NCI-H2029 treated with DMSO at 0.1 percent for 48 hours (cell line): ENCODE measurements at places on chromosomes 6 and 20.
A peak's percentile ranks its signal among the peaks of the same experiment; 100 is the strongest.

- no peak for DNase-seq
Observed at GRCh38 chr6:17600527-17601385, 654 bp downstream of the FAM8A1 start.

DNA sequence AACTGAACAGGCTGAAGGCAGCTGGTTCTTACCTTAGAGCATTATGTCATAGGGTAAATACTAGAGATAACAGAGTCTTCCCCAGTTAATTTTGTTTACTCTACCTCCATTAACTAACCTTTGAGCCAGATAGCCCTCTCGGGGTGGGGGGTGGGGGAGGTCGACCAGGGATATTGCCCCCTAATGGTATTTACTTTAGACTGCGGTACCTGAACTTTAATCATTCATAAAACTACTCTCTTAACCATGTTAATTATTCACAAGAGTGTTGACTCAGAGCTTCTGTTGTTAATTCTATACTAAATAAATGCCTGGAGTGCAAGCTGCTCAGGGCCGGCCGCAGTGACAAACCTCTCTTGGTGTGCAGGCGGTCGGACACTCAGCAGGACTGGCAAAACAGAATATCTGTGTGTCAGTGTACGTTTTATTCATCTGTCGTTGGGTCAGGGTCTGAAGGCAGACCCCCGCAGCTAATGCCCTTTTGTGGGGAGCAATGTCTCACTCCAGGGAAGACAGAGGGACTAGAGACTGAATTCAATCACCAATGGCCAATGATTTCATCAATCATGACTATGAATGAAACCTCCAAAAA is 152.4 kb upstream of the COL21A1 start:
- DNase-seq = peak; percentile 94

- DNase-seq = no peak
Observed at GRCh38 chr6:11950109-11950508, 62.0 kb upstream of the HIVEP1 start.

GRCh38 chr20:10584371-10584770 is 89.4 kb downstream of the JAG1 start:
- DNase-seq = no peak

- DNase-seq = no peak
Observed at GRCh38 chr20:60001108-60001507, 42.9 kb downstream of the CDH26 start.

- DNase-seq = peak; percentile 51
Observed at GRCh38 chr6:37547564-37548061, 47.9 kb upstream of the CCDC167 start.

- no peak for DNase-seq
Observed at GRCh38 chr20:11234608-11235007, 560.8 kb upstream of the JAG1 start.

- DNase-seq = no peak
Observed at GRCh38 chr20:52056203-52057062, 135.1 kb downstream of the ZFP64 start.

GRCh38 chr6:729606-730320 is 36.8 kb upstream of the EXOC2 start:
- no peak for DNase-seq

DNA sequence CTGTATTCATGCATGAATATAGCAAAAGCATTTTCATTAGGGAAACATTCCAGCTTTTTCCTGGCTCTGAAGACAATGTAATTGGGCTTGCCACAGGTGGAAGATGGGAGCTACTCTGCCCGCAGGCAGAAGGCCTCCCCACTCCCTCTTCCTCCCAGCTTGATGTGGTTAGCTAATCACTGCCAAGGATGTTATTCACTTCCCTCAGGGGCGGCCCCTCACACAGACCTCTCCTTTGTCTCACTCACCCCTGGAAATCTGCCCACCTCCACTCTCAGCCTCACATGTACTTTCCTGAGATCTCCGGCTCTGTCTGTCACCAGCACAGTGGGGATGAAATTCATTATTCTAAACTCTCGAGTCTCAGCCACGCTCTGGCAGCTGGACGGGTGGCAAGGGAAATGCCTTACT is 100.7 kb downstream of the ANKRD60 start:
- DNase-seq = no peak

GRCh38 chr6:55892749-55893357 is 17.5 kb upstream of the BMP5 start:
- no peak for DNase-seq

- no peak for DNase-seq
Observed at GRCh38 chr6:28565823-28566526, 40.3 kb downstream of the GPX5 start.

GRCh38 chr6:170370416-170370815 is 63.9 kb downstream of the FAM120B start:
- DNase-seq = no peak

DNA sequence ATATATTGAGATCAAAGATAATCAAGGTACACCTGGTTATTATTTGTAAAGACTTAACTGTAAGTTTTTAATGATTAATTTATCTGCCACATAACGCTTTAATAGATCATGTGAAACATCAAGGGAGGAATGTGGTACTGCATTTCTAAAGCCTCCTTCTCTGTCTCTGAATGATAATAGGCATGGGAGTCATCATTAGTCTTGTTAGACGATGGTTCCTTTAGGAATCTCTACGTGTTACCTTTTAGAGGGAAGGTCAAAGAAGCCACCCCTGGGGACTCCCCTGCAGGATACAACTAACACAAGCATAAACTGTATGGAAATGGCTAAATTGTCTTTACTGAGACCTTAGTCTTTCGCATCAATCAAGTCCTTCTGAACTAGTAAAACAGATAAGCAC is 173.6 kb upstream of the MCHR2 start:
- no peak for DNase-seq

- no peak for DNase-seq
Observed at GRCh38 chr20:35461620-35462019, 6.2 kb downstream of the CEP250 start.

DNA sequence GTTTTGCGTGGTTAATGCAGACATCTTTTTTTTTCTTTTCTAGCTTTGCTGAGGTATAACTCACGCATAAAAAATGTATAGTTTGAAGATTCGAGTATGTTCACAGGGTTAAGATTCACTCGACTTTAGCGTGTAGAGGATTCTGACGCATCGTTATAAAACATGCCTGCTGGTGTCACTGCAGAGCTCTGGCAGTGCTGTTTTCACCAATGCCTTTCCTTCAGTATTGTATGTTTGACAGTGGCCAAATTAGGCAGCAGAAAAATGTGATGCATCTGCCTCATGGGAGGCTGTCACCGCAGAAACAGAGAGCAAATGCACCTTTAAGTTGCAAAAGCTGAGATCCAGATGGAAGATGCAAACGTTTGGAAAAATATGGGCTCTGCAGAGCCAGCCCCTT is 18.0 kb upstream of the SIRPB2 start:
- no peak for DNase-seq

- DNase-seq = no peak
Observed at GRCh38 chr6:78552435-78552834, 314.9 kb upstream of the IRAK1BP1 start.

- no peak for DNase-seq
Observed at GRCh38 chr6:139820210-139820609, 445.8 kb upstream of the CITED2 start.

DNA sequence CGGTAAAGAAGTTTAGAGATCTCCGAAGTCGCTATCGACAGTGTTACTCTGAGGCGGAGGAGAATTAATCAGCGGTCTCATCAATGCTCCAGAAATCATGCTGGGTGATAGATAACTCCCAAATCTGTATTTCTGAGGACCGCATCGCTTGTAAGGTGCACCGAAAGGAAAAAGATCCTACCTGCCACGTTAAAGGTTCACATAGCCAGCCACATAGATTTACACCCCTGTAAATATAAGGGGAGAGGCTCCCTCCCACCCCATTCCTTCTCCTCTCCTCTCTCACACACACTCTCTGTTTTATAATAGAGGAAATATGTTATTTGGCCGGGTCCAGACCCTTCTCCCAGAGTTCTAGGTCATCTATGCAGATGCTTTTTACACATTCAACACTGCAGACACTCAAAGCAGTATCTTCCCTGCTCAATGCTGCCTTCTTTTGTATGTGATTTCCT is 620 bp upstream of the DEK start:
- peak; percentile 83 for DNase-seq

DNA sequence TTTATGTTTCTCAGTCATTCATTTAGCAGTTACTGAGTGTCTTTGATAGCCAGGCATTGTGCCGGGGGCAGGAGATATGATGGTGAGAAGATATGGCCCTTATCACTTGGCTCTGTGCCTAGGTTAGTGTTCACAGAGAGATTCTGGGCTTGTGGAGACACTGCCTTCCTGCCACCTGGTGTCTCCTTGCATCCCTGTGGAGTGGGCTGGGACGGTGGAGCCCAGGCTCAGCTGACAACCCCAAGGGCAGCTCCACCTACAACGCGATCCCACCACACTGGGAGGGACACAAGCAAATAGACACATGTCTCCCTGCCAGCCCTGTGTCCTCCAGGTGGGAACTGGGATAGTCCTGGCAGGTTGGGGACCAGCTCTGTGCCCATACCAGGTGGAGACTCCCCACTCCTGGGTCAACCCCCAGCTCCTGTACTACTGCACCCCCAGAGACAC is 30.3 kb upstream of the VEGFA start:
- DNase-seq = peak; percentile 43

DNA sequence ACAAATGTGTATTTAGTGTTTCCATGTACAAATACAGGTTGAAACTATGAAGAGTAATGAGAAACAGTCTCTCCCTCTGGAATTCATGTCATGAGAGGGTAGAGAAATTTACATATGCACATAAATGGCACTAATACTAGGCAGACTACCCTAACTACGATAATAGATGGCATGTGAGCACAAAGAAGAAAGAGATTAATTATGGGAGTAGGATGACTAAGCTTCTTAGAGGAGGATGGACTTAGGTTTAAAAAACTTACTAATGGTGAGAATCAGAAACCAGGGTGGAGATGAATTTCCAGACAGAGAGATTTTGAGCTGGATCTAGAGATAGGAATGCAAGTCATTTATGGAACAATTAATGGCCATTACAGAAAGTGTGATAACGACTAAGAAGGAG is 225.3 kb upstream of the HTR1E start:
- no peak for DNase-seq

- DNase-seq = no peak
Observed at GRCh38 chr6:156996265-156996664, 219.1 kb downstream of the ARID1B start.

DNA sequence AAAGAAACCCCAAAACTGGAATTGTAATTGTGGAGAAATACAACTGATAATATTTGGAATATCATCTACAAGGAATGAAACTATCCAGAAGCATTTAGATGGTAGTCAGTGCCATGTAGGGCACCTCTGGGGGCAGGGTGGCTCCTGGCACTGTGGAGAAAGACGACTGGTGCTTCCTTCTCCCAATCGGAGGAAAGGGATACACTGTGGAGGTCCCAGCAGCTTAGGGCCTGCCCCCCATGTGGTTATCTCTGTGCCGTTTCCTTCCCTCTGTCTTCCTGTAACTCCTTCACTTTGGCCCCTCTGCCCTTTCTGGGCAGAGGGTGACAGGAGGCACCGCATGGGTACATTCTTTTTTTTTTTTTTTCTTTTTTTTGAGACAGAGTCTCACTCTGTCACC is 178.4 kb downstream of the MTHFD1L start:
- DNase-seq = no peak

- no peak for DNase-seq
Observed at GRCh38 chr20:62879275-62880146, 17.9 kb upstream of the TCFL5 start.

DNA sequence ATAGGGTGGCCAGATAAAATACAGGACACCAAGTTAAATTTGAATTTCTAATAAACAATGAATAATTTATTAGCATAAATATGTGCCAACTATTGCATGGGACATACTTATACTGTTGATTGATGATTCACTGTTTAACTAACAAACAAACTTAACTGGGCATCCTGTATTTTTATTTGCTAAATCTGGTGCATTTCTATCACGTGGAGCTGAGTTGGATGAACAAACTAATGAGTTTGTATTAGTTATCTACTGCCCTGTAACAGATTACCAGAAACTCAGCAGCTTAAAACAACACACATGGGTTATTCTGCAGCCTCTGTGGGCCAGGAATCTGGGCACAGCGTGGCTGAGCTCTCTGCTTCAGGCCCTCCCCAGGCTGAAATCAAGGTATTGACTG is 28.2 kb upstream of the PMEPA1 start:
- DNase-seq = no peak

- DNase-seq = peak; percentile 41
Observed at GRCh38 chr6:167350731-167351655, 26.1 kb downstream of the TTLL2 start.

DNA sequence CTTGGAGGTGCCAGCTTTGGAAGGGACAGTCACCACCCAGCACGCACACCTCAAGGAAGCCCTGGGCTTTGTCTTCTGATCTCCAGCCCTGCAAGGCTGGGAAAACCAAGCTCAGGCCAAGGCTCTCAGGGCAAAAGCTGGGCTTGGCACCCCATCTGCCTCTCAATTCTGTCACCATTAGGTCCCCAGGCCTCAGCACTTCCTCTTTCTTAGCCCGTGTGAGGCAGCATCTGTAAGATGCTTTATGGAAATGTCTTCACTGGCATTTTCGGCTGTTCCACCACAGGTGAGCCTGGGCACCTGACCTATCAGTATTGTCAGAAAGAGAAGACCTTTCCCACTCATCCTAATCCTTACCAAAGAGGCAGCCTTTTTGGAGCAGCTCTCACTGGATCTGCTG is 24.6 kb downstream of the GMEB2 start:
- DNase-seq = no peak

DNA sequence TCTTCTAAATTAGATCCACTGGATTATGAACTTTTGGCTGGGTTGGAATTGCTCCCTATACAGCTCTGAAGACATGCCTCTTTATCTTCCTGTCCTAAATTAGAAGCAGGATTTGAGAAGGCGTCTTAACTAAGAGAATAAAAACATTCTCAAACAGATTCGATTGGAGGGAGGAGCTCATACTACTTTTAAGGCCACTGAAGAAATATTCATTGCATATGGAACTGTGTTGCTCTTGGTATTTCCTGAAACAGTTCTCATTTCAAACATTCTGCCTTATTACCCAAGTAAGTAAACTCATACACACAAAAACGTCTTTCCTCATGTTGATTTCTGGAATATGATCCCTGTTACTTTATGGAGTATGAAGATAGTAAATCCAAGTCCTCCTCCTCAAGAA is 519.7 kb upstream of the CDH4 start:
- DNase-seq = no peak

DNA sequence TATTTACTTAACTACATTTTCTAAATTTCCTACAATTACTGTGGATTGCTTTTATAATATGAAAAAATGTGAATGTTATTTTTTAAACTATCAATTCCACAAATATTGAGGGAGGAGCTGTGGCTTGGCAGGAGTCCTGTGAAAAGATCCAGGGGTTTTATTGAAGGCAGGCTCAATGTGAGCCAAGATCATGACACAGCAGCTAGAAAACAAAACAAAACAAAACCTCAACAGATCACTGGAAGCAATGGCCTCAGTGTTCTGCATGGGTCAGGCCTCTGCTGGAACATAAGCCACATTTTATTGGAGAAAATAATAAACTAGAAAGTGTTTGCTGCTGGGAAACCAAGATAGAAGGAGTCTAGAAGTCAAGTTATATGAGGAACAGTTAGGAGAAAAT is 19.4 kb upstream of the RCAN2 start:
- DNase-seq = no peak
